Fibroblast of upper back skin (primary cell): ENCODE measurements at places on chromosomes 5 and 9.

DNA sequence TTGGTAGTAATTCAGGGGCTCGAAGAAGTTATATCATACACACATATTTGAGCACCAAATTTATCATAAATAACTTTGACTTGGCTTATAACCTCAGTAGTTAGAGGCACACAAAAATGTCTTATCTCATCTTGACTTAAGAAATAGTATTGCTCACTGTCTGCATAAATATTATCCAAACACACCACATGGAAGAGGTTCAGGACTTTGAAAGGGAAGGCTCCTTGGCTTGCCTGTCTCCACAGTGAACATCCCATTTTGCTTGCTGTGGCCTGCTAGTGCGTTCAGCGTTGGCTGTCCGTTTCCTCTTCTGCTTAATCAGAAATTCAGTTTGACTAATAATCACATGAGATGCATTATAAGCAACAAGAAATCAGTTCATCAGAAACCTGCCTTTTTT is 13.9 kb downstream of the GRXCR2 start:
- no peak for DNase-seq

DNA sequence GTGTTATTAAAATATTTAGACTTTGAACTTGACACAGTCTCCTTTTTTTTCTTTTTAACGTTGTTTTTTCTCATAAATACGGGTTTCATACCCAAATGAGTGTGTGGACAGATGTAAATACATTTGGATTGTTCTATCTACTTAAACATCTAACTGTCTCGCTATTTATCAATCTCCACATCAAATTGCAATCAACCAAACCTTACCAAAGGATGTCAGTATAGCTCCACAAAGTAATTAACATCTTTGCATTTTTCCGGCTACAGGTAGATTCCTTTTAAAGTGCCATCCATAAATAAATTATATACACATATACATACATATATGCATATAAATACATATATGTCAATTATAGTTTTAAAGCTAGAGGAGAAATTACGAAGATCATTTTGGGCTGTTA is 705 bp upstream of the CDH10 start:
- no peak for DNase-seq

GRCh38 chr5:19986806-19987205 is 1.2 kb downstream of the CDH18 start:
- DNase-seq, result no peak

DNA sequence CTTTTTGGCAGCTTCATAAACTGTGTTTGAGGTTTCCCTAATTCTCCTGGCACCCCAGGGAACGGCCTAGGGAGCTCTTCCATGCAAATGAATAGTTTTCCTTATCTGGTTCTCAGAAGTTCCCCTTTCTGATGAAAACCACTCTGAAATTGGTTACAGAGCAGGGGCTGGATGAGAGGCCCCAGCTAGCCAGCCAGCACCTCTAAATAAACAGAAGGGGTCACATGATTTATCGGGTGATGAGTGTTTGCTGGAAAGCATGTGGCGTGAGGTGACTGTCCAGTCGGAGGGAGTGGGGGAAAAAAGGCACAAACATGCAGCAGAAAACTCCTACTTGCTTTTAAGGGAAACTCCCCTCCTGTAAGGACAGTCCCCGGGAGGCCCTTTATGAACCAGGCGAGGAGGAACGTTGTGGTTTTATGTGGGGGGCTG is 261.2 kb upstream of the ANKRD55 start:
- DNase-seq, result peak; percentile 72

- no peak for DNase-seq
Measured at GRCh38 chr9:99211746-99212145, 10.0 kb downstream of the ALG2 start.

DNA sequence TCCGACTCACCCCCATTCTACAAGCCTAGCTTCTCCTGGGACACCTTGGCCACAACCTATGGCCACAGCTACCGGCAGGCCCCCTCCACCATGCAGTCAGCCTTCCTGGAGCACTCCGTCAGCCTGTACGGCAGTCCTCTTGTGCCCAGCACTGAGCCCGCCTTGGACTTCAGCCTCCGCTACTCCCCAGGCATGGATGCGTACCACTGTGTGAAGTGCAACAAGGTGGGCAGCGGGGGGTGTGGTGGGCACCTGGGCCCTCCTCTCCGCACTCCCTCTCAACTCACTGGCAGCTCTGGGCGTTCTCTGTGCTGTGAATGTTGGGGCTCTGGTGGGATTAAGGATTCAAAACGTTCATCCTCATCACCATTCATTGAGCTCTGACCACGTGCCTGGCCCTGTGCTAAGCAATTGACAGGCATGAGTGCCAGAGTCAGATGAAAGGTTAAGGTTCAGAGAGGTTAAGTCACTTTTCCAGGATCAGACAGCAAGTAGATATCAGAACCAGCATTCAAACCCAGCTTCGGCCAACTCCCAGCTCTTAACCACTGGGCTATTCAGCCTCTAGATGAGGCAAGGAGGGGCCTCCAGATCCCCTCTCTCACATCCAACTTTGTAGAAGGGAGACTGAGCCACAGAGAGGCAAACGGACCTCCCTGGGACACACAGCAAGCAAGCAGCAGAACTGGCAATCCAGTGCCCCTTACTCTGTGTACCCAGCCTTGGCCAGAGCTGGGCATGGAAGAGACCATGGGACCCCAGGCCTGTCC is 9.9 kb downstream of the GFI1B start:
- DNase-seq, result no peak

DNA sequence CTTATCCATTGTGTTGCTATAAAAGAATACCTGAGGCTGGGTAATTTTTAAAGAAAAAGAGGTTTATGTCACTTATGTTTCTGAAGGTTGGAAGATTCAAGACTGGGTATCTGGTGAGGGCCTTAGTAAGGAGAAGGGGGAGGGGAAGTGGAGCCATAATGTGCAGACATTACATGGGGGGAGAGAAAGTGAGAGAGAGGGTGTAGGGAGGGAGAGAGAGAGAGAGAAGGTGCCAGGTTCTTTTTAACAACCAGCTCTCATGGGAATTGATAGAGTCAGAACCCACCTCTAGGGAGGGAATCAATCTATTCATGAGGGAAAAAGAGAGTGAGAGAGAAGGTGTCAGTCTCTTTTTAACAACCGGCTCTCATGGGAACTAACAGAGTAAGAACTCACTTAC is 29.5 kb downstream of the SPEF2 start:
- no peak for DNase-seq

DNA sequence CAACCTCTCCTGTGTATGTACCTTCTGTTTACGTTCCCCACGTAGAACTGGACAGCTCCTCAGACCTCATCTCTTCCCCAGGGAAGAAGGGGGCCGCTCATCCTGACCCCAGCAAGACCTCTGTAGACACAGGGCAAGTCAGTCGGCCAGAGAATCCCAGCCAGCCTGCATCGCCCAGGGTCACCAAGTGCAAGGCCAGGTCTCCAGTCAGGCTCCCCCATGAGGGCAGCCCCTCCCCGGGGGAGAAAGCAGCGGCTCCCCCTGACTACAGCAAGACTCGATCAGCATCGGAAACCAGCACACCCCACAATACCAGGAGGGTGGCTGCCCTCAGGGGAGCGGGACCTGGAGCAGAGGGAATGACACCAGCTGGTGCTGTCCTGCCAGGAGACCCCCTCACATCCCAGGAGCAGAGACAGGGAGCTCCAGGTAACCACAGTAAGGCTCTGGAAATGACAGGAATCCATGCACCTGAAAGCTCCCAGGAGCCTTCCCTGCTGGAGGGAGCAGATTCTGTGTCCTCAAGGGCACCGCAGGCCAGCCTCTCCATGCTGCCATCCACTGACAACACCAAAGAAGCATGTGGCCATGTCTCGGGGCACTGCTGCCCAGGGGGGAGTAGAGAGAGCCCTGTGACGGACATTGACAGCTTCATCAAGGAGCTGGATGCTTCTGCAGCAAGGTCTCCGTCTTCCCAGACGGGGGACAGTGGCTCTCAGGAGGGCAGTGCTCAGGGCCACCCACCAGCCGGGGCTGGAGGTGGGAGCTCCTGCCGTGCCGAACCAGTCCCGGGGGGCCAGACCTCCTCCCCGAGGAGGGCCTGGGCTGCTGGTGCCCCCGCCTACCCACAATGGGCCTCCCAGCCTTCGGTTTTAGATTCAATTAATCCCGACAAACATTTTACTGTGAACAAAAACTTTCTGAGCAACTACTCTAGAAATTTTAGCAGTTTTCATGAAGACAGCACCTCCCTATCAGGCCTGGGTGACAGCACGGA is 86.7 kb downstream of the GOLPH3 start:
- no peak for DNase-seq

- peak; percentile 44 for DNase-seq
Measured at GRCh38 chr9:91659529-91660495, 236.2 kb upstream of the NFIL3 start.

DNA sequence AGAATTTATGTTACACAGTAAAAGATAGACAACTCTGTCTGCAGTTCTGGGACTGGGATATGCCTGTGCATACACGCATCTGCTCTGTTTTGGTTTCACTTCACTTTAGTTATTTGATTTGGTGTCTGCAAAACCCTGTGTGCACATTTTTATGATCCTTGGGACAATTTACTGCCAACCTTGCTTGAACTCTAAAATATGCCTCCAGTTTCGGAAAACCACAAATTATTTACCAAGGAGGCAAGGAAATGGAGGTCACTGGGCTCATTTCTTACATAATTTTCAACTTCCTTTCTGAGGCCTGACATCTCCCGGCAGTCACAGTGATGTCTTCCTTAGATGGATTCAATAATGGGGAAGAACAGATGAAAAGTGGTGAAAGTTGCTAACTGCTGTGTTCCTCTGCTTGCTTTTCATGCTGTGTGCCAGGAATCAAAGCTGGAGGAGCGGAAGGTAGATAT is 61.2 kb upstream of the TAF11L2 start:
- peak; percentile 35 for DNase-seq

- DNase-seq, result no peak
Measured at GRCh38 chr9:26574898-26575440, 317.6 kb downstream of the CAAP1 start.

DNA sequence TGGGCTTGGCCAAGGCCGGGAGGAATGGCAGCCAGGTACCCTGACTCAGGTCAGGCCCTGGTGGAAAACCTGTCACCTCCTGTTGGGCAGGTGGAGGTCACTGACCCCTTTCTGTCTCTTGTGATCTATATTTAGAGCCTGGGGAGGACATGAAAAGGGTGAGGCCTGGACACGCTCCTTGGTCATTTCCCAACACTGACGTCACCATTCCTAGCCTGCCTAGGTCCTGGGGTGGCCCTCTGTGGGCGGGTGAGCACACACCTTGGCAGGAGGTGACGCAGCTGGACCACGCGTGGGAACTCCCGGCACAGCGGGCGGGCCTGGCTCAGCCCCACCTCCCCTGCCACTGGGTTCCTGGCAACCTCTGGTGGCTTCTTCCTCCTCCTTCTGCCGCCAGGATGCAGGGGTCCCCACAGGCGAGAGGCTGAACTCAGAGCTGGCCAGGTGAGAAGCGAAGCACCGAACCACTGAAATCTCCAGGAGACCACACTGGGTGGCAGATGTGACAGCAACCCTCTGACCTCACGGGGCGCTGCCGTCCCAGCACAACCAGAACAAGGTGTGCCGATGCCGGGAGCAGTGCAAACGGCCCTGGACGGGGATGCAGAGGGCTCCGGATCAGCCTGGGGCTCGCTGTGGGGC is 6.4 kb upstream of the RALGDS start:
- DNase-seq, result no peak

GRCh38 chr9:26129217-26129616 is 451.0 kb upstream of the TUSC1 start:
- peak; percentile 80 for DNase-seq

DNA sequence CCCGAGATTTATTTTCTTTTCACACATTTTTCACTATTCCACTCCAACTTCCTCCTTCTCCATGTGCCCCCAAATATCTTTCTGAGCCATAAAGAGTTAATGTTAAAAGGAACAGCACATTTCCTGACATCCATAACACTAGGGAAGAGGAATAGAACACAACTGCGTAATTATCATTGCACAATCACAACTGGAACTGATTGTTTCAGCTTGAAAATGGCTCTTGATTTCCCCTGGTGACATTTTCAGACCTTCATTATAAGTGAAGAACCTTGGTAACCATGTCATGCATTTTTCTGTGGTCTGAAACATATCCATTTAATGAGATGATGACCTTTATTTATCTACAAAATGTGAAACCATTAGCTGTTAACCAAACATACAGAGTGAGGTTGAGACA is 82.4 kb downstream of the PCSK1 start:
- DNase-seq, result no peak

DNA sequence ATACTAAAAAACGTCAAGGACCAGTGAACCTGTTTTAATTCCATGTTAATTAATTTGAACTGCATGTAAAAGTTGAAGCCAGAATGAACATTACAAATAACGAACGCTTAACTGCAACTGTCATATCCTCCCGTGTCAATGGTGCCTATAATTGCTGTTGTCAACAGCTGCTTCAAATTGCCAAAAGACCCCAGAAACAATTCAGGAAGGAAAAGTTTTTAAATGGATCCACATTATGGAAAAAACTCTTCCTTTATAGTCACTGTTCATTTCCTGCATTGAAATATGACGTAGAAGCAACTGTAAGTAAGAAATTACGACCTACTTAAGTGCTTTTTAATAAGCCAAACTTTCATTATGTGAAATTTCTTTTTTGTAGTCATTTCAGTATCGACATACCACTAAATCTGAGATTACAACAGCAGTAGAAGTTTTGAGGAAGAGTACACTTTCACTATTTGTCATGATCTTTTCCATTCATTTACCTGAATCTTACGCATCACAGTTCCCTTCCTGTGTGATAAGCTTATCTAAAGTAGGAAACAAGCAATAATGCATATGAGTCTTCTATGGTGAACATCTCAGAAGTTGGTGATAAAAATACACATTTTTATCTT is 37.8 kb downstream of the MEF2C start:
- no peak for DNase-seq

GRCh38 chr5:9892696-9893095 is 262.5 kb upstream of the TAS2R1 start:
- no peak for DNase-seq
